8988T (cell line): ENCODE measurements at places on chromosomes 1 and 21.

DNA sequence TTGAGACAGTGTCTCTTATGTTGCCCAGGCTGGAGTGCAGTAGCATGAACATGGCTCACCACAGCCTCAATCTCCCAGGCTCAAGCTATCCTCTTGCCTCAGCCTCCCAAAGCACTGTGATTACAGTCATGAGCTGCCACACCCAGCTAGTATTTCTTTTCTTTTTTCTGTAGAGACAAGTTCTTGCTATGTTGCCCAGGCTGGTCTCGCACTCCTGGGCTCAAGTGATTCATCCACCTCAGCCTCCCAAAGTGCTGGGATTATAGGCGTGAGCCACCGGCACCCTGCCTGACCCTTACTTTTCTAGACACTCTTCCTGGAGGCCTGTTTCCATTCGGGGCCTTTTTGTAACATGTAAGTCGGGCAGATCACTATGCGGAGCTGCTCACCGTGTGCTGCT lies 30.1 kb upstream of the SRP9 start:
- no peak for DNase-seq

GRCh38 chr1:201223852-201224665 lies 33.4 kb downstream of the IGFN1 start:
- DNase-seq = no peak

- DNase-seq = no peak
Observed at GRCh38 chr1:22775478-22775877, 64.8 kb downstream of the EPHB2 start.

- no peak for DNase-seq
Observed at GRCh38 chr1:237012361-237012760, 8.1 kb upstream of the MT1HL1 start.

- no peak for DNase-seq
Observed at GRCh38 chr1:66521721-66522365, 12.1 kb upstream of the SGIP1 start.

DNA sequence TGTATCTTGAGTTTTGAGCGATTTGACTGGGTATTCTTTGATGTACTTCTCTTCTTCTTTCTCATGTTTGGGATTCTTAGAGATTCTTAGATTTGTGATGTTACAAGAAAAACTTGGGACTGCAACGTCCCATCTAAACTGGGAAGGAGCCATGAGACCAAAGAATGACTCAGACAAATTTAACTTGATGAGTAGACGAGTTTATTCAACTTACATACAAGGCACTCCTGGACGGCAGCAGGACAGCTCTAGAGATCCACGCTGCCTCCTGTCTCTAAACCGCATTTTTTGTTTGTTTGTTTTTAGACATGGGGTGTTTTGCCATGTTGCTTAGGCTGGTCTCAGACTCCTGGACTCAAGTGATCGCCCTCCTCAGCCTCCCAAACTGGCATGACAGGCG lies 137.1 kb downstream of the PIK3R3 start:
- no peak for DNase-seq

- DNase-seq = no peak
Observed at GRCh38 chr1:62194651-62195544, at the start of gene L1TD1. Gene L1TD1 (plus strand): TSS chr1:62194849. CDS start chr1:62206629, 11,780 bp downstream.

DNA sequence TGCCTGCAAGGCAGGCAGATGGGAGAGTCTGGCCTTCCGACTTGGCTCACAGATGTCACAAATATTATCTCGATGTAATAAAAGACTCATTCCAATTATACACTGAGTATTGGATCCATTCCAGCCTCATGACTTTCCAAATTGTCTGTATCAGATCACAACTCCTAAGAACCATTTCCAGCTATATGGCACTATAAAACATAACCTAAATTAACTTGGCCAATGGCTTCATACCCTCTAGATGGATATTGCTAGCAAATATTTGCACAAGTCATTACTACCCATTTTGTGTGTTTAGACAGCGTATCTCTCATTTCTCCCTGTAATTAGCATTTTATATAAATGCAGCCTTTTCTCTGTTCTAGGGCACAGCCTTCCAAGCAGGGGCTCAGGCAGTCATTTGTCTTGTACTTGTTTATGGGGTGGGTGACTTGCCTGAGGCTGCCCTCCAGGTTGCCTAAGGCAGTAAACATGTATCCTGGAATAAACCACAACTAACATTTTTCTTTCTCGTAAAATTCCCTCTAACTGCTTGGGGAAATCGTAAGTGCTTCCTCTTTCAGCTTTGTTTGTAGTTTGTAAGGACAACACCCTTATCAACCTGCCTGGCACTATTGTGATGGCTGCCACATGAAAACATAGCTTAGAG lies 70.6 kb upstream of the KCNJ6 start:
- DNase-seq = no peak

- DNase-seq = no peak
Observed at GRCh38 chr1:17822741-17823426, 67.8 kb downstream of the ACTL8 start.

- DNase-seq = no peak
Observed at GRCh38 chr1:208222376-208223126, 21.6 kb downstream of the PLXNA2 start.

GRCh38 chr1:12371053-12371452 lies 141.2 kb downstream of the VPS13D start:
- no peak for DNase-seq

DNA sequence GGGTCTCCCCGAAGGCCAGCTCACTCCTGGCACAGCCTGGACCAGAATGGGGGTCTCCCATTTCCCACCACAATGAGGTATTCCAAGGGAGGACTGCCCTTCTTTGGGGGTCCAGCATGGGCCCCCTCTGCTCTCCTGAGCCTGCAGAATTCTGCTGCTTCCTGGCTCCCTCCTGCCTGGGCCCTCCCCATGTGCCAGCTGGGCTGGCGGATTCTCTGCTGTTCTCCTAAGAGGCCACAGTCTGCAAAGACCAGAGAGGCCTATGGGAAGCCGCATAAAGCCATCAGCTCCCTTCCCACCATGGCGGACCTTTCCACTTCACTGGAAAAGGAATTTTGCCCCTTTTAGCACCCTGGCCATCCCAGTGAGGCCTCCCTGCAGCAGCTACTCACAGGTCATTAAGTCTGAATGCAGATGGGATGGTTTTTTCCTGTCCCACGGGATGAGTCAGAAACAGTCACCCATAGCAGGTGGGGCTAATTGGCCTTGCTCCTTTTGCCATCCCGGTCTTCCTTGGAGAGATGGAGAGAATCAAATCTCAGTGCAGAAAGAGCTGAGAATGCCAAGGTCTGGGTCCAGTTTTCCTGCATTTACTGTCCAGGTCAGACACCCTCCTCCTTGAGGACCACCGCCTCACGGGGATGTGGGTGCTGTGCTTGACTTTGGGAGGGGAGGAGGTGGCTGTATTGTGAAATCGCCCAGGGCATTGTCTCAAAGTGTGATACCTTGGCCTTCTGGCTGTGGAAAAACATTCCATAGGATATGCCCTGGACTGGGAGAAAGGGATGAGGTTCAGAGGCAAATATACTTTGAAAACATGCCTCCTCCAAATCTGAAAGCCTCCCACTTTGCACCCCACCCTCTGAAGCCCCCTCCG lies 23.2 kb downstream of the MYBPH start:
- DNase-seq = no peak

DNA sequence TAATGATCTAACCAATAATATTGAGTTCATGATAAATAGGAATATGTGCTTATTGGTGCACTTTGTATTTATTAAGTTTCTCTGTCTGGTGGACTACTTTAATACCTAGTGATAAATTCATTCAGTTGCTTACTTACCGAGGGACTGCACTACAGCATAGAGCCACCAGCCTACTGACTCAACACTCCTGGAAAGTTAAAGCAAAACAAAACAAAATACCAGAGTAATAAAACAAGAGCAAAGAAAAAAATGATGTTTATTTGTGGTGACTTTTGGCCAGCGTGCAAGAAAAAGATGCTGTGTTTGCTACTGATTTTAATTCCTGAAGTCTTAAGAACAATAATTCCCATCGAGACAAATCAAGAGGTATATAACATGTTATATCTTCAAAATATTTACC lies 586.3 kb downstream of the PLA2G4A start:
- DNase-seq = no peak
